Osteocyte (in vitro differentiated cells): ENCODE measurements at places on chromosomes 7 and 10. TPM values are rescaled to one million over a fixed set of nuclear protein-coding genes. Genes with fewer than 3 reads are reported as not detected.

DNA sequence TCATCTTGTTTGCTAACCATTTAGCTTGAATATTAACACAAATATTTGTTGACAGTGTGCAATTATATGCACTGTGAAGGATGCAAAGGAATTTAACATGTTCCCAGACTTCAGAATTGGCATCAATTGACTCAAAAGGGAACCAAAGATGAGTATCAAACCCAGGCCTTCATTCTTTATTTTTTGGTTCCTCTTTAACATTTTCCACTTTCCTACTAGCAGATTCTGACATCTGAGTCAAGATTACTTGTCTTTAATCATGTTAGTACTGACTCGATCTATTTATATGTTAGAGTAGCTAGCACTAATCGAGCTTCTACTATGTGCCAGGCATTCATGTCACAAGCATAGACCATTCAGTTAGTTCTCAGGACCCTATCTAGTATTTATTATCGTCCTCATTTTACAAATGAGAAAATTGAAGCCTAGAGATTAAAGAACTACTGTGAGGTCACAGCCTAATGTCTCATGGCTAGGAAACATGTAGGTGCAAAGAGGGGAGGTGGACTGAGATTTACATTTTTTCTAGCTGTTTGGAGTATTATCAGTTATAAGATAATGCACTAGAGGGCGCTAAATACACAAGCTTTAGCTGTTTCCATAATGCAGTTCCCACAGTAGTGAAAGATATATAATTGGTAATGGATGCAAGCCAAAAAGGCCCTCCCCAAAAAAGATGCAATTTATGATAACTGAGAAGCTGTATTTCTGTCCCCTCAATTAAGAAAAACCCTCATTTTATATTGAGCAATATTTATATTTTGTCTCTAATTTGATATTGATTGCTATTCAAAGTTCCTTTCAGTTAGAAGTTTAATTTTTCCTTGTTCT lies 32.9 kb upstream of the KMT2E start:
- DNase-seq, result no peak

DNA sequence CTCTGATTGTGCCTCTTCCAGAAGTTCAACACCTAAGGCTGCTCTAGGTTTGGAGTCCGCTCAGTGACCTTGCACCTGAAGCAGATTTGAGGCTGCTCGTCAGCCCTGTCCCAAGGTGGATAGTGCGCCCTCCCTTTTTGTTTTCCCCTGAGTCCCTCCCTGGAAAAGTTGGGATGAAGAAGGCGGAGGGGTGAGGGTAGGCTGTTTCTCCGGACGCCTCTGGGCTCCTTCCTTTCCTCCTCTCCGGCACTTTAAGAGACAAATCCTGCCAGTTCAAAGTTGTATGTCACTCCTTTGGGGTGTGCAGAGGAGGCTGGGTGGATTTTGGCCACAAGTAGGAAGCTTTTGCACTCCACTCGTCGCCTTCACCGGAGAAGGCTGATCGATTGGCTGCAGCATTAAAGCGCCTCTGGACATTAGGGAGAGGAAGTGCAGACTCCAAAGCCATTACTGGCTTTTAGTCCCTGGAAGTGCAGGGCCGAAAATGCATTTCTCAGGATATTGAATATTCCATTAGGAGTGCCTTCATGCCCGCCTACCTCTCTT lies 81.9 kb upstream of the PRKG1 start:
- DNase-seq, result no peak

PDE1C gene
- 187 and 193 TPM in 2 replicates for total RNA-seq

DNA sequence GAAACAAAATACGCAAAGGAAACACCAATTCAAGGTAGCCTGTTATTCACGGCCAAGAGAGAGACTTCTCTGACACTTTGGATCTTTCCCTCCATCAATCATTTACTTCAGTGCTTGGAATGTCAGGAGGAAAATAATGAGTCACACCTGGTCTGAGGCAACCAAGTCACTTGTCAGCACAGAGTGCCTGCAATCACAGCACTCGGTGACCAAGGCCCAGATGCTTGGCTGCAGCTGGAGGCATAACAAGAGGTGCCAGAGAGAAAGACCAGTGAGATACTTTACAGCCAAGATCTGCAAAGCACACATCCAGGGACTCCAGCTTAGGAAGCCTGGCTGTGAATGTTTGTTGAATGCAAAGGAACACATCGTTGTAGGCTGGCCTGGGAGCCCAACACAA lies 33.9 kb downstream of the ASB13 start:
- DNase-seq, result no peak

ITGB8 gene
- 1.5 and 2.4 TPM in 2 replicates for total RNA-seq

- no peak for DNase-seq
These were observed 64.3 kb downstream of the EEPD1 start for GRCh38 chr7:36217211-36217960.

- no peak for DNase-seq
These were observed 189.2 kb downstream of the CAMK1D start for GRCh38 chr10:12538491-12538995.

DNA sequence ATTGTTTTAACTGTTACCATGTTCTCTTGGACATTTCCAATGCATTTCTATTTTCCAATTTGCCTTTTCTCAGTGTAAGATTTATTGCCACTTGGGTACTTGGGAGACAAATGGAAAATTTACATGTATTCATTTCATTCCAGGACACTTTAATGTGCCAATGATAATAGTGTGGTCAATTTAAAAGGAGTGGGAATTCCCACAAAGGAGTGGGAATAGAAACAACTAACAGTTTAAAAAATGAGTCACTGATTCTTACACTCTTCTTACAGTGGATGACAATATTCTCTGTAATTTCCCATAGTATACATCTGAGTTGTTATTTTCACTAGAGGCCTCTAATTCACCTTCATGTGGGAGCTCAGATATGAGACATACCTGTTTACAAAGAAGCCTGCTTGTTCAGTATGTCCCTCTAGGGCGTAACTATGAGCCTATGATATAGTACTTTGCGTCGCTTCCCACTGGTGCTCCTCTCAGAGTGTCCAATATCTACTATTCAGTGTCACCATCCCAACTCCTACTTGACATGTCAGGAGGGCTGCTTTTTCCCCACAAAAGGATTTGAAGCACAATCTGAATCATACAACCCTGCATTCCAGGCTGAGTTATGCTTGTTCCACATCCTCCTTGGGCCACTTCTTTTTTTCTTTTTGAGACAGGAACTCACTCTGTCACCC lies 301.3 kb downstream of the PHTF2 start:
- DNase-seq, result no peak

DNA sequence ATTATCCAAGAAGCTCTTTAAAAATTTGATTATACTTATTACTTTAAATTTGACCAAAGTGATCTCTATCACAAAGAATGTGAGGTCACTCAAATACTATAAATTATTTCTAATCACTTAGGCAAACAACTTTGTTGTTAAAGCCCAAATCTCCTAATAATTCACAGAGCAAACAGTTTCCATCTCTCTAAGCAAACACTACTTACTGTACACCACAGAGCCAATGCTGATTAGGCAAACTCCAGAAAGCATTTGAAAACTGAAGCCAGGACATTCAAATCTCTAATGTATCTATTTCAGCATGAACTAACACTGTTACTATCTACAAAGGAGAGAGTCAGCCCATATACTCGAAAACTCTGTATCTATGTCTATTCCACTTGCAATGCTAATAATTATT lies 107.1 kb downstream of the RNF32 start:
- no peak for DNase-seq

DNA sequence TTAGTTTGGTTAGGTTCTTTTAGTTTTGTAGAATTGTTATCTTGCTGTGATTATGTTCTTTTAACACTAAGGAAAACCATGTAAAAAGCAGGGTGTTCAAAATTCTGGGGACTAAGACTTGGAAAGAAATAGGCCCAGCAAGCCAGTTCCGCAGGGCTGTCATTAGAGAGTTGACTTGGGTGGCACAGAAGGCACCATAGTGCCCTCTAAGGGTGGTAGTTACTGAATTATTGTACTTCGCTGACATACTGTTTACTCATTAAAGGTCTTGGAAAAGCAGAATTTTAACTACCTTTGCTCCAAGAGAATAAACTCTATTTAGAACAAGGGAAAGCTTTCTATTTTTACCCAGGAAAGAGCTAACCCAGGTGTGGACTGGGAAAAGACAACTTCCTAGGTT lies 86.5 kb downstream of the OTUD1 start:
- DNase-seq, result no peak

DNA sequence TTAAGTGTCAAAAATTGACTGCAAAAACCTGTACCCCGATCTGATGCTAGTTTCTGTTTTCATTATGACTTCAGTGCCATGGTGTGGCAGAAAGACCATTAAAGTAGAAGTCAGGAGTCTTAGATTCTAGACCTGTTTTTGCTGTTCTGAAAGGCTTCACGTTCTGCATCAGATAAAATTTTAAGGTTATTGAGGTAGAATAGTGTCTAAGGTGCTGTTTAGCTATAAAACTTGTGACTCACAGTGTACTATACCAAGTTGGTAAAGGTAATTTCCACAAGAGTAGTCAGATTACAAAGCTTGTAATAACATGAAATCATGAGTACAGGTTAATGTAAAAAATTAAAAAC lies 38.6 kb downstream of the ZNRF2 start:
- no peak for DNase-seq

UNCX gene
- total RNA-seq, result not detected in 2 replicates

GRCh38 chr10:963655-964054 lies 24.6 kb upstream of the GTPBP4 start:
- DNase-seq, result no peak

GRCh38 chr10:5631936-5632335 lies 34.5 kb downstream of the ASB13 start:
- DNase-seq, result no peak

GRCh38 chr10:127979045-127979444 lies 72.1 kb downstream of the PTPRE start:
- DNase-seq, result no peak

NEBL gene
- 0.30 and 0.31 TPM in 2 replicates for total RNA-seq

SORCS1 gene
- 0.13 TPM in 1 of 2 replicates, not detected in the other for total RNA-seq
